Hypothalamus (tissue), 51 donors: ENCODE measurements at places on chromosomes 7 and 10.

- DNase-seq, result no peak
These were observed 53.0 kb downstream of the CACUL1 start for GRCh38 chr10:118701529-118702323.

- no peak for DNase-seq
These were observed 76.0 kb upstream of the RET start for GRCh38 chr10:43000651-43001426.

- DNase-seq, result no peak
These were observed 14.5 kb upstream of the GPR146 start for GRCh38 chr7:1029637-1030443.

DNA sequence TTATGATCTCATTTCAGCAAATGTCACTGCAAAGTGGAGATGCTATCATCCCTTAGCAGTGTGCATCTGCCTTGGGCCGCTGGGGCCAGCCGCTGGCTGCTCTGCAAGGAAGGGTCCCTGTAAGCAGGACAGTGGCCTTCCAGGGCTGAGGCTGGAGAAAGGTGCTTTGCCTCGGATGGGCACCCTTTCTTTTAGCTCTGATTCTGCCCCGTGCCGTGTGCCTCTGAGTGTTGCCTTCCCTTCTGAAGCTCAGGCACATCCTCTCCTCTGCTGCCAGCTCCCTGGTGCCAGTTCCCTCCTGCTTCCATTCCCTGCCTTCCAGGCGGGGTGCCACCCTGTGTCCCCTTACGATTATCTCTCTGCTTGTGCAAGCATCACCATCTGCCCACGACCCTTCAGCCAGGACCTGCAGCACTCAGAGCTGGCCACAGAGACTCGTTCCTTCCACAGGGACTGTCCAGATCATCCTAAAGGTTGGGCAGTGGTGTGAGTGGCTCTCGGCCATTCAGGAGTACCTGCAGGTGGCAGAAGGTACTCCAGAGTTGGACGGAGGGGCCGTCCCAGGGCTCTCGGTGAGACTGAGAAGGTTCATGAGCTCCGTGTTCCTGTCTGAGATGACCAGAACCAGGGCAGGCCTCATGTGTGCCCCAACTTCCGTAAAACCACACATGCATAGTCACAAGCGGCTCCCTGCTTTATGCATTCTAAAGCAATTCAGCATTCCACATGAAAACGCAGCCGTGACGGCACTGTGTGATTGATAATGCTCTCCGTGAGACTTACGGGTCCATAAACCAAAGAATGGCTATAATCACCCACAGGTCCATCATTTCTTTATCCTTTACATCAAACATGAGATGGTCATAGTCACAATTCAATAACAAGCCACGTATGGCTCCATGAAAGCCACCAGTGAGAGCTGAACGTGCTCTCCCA is 371.4 kb downstream of the DNAJB6 start:
- no peak for DNase-seq

DNA sequence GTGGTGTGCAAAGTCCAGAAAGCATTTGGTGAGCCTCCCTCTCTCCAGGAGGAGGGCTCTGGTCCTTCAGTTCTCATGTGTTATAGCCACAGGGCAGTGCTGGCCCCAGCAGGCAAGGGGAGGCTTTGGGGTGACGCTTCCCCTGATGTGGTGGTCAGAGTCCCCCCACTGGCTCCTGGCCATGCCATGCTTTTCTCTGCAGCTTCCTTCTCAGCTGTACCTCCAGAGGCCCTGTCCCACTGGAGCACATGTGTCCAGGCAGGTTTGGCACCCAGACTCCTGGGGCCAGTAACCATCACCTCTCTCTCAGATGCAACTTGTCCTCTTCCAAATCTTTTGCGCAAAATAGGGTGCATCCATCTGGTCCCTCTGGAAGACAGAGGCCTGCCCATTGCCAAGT is 233.0 kb upstream of the ZNF32 start:
- DNase-seq, result no peak

GRCh38 chr7:425794-426188 is 93.9 kb downstream of the PDGFA start:
- no peak for DNase-seq

GRCh38 chr10:17101257-17101909 is 28.2 kb downstream of the CUBN start:
- no peak for DNase-seq

DNA sequence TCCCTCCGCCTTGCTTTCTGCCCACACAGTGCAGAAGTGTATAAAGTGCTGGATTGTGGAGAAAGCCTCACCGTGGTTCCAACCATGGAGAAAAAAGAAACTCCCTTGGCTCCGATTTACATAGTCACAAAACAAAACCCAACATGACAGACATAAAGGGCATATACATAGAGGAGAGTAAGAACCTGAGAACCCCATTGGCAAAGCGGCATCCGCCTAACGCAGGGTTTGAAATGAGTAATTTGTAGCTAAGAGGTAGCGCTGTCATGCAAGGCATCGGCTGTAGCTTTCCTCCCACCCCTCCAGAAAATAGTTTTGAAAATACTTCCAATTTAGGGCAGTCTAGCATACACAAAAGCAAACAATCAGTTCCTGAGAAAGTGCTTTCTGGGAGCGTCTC is 126.0 kb upstream of the NRBF2 start:
- no peak for DNase-seq

DNA sequence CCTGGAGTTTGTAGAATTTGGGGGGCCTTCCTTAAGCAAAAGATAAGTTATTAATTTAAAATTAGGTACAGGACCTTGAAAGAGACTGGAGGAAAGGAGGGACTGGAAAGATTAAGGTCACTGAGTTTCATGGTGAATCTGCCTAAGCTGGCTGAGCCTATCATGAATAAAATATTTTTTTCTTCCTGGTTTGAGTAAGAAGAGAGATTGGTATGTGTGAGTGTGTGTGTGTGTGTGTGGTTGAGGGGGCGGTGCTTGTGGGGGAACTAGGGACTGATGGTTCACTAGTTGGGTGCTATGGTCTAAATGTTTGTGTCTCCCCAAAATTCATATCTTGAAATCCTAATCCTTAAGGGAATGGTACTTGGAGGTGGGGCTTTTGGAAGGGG is 142.5 kb upstream of the PRKCQ start:
- no peak for DNase-seq

DNA sequence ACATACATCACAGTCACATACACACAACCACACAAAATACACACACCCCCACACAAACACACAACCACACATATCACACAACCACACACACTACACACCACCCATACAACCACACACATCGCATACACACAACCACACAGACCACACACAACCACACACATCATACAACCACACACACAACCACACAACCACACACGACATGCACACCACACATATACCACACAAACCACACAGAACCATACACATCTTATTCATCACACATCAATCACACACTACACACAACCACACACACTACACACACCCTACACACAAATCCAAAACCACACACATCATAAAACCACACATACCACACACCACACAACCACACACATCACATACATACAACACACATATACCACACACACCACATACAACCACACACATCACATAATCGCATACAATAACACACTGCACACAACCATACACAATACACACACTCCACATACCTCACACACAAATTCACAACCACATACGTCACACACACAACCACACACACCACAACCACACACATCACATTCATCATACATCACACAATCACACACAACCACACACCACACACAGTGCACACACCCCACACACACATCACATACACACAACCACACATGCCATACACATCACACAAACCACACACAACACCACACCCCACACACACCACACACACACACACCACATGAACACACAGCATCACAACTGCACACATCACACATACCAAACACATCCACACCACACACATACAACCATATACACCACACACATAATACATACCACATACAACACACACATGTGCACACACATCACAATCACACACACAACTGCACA is 30.4 kb downstream of the GPRIN2 start:
- no peak for DNase-seq

DNA sequence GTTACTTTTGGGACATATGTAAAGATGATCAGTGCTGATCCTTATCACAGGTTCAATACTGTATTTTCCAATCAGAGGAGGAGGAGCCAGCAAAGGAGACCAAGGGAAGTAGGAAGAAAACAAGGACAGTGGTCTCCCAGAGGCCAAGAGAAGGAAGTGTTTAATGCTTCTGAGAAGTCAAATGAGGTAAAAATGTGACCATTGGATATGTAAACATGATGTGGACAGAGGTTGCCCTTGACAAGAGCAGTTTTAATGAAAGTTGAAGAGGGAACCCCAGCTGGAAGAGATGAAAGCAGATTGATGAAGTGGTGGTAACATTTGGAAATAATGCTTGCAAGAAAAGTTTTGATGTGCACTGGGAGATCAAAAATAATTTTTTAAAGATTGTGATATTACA is 18.8 kb downstream of the CROT start:
- no peak for DNase-seq

GRCh38 chr7:127382301-127383085 is 10.0 kb downstream of the ZNF800 start:
- DNase-seq, result no peak

GRCh38 chr10:72754275-72755032 is 62.5 kb downstream of the MCU start:
- DNase-seq, result no peak

- no peak for DNase-seq
These were observed 314.2 kb upstream of the GNAI1 start for GRCh38 chr7:79820387-79820786.

- DNase-seq, result no peak
These were observed 99.9 kb downstream of the PTPRN2 start for GRCh38 chr7:158487631-158488151.

GRCh38 chr7:57417736-57418135 is 32.2 kb upstream of the ZNF716 start:
- DNase-seq, result no peak

DNA sequence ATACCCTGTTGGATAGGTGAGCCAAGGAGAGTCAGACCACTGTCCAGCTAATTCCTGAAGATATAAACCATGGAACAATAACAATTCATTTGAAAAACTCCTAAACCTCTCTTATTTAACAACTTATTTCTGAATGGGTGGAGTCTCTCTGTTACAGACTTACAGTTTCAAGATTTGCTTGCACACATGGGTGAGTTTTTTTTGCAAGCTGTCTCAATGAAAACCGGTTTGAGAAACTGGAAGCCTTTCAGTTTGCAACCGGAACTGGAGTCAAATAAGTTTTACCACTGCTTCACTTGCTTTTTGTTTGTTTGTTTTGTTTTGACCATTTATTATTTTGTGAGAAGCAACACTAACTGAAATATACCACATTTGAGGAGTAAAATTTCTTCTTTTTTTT is 243.8 kb downstream of the MTERF1 start:
- DNase-seq, result no peak

GRCh38 chr7:77316219-77316978 is 99.8 kb downstream of the GSAP start:
- no peak for DNase-seq

- no peak for DNase-seq
These were observed 105.7 kb downstream of the CCNY start for GRCh38 chr10:35442028-35442427.

- DNase-seq, result no peak
These were observed 63.0 kb downstream of the NEURL1 start for GRCh38 chr10:103556383-103557007.

DNA sequence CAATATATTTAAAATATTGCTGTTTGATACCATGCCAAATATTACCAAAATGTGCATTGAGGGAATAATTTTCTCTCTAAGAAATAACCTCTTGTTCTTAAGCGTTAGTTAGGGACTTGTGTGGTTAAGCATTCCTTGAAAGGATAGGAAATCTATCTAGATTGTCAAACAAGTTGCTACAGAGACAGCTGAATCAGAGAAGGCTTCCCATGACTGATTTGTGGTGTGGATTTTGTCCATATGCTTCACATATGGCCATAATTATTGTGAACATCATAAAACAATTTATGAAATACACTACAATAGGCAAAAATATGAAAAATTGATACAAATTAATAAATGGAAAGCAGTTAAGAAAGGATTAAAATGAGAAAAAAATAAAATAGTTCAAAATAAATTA is 96.3 kb downstream of the GNAT3 start:
- DNase-seq, result no peak

DNA sequence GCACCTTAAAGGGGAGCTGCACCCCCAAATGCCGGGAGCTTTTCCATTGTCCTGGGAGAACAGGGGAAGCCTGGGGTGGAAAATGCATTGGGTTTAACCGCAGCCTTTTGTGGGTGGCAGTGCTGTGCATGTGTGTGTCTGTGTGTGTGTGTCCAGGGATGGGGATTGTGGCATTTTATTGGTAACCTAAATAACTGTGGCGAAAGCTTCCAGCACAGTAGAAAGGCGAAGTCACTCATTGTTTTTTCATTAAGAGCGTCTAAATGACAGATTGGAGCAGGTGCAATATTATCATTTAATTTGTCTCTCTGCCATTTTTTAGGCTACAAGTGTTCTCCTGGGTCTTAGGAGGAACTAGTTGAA is 55.1 kb downstream of the INSIG1 start:
- DNase-seq, result no peak

- no peak for DNase-seq
These were observed 542 bp downstream of the FBXL13 start for GRCh38 chr7:103073989-103074518.

DNA sequence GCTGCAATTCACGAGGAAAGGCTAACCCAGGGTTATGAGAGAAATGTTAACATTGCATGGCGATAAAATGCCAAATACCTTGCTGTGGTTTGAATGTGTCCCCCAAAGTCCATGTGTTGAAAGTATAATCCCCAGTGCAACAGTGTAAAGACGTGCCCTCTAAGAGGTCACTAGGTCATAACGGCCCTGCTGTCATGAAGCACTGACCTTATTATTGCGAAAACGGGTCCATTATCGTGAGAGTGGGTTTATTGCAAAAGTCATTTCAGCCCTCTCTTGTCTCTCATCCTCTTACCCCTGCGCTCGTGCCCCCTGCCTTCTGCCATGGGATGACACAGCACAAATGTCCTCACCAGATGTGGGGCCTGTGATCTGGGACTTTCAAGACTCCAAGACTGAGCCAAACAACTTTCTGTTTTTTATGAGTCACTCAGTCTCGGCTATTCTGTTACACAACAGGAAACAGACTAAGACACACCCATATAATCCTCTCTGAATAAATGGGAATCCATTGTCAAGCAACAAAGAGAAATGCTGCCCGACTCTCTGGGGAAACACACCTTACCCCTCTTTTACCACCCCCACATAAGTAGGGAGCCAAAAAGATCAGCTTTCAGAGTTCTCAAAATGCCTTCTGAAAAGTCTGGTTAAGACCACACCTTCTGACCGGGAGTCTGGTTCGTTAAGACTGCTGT is 73.1 kb upstream of the UCN3 start:
- DNase-seq, result no peak

- no peak for DNase-seq
These were observed 6.5 kb downstream of the ARPC1B start for GRCh38 chr7:99380823-99381663.

DNA sequence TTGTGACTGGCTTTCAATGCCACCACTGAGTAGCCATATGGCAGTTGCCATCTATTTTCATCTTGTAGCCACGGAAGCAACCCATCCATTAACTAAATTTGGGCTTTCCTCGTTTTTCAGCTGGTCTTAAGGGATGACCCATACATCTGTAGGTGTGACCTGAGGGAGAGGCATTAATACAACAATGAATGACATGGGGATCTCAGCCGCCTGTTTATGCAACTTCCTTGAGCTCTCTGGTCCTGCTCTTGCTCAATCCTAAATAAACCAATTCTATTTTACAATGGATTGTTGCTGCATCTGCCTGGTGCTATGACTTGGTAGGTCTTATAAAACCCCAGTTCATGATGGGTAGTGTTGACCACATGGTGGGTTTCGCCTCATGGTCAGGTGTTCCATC is 21.9 kb upstream of the ADAM22 start:
- no peak for DNase-seq
